Germinal center (tissue), 1 donor: ENCODE measurements at places on chromosomes 5 and 9.
A peak's percentile ranks its signal among the peaks of the same experiment; 100 is the strongest.

- no peak for DNase-seq
These were observed 4.9 kb upstream of the IFNB1 start for GRCh38 chr9:21082671-21083070.

GRCh38 chr5:172534229-172535107 lies 80.1 kb upstream of the SH3PXD2B start:
- DNase-seq: no peak

DNA sequence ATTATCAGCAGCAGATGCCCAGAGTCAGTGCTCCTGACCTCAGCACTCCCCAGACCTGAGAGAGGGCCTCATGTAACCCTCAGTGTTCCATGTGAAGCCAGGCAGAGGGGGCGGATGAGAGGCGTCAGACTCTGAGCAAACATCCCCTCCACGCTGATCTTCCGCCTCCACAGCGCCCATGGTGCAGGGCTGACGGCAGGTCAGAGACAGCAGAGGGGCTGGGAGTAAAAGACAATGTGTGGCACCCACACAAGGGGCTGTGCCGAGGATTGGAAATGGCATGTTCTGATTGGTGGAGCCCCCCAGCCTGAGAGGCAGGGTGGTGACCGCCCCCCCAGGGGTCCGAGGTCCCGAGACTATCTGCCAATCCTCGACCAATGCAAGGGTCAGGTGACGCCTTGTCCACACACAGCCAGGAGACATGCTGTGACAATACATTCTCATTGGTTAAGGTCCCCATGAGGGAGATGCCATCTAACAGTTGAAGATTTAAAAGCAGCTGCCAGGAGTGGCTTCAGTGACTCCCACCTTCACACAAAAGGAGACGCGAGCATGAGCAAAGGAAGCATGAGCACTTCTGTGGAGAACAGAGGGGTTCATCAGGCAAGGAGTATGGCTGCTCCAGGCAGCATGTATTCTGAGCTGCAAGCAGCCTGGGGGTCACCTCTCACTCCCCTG lies 19.3 kb upstream of the SLC25A51 start:
- DNase-seq: no peak

GRCh38 chr5:68279984-68280383 lies 64.4 kb downstream of the PIK3R1 start:
- DNase-seq: no peak

GRCh38 chr5:11043881-11044280 lies 282.8 kb upstream of the DAP start:
- DNase-seq: no peak

GRCh38 chr5:41148448-41148847 lies 64.9 kb downstream of the C6 start:
- no peak for DNase-seq

DNA sequence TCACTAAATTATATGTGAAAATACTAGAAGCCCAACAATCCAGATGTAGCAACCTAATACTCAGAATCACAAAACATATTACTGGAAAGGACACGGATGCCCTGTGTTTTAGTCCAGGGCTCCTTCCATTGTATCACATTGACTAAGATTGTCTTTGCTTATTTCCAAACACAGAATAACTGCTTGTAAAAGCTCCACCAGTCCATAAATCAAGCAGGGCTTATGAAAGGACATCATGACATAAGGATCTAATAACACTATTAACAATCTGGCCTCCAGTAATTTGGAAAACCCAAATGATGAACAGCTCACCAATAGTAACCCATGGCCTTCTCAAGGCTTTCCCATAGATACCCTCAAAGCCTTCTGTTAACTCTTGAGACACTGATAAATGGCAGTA lies 39.8 kb downstream of the WDR41 start:
- no peak for DNase-seq

DNA sequence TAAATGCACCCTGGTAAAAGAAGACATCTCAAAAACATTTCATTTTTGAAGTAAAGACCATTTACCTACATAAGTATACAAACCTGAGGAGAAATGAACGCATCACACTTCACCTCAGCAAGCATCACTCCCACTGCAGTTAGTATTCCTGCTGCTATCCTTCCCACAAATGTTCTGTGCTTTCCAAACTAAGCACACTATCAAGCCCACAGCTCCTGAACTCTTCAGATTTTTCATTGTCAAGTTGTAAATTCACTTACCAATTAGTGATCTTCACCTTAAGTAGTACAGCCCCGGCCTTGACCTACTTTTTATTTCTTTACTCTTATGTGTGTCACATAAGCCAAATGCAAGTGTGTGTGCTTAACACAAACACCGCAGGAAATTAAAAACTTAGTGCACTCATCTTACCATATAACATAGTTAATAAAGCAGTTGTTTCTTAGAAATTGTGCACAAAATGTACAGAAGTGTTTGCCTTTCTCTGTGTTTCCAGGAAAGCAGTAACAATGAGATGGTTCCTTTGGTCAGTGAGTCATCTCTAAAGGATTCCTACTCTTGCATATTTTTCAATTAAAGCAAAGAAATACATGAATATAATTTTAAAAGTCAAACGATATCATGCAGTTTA lies 169.4 kb downstream of the APBA1 start:
- no peak for DNase-seq

DNA sequence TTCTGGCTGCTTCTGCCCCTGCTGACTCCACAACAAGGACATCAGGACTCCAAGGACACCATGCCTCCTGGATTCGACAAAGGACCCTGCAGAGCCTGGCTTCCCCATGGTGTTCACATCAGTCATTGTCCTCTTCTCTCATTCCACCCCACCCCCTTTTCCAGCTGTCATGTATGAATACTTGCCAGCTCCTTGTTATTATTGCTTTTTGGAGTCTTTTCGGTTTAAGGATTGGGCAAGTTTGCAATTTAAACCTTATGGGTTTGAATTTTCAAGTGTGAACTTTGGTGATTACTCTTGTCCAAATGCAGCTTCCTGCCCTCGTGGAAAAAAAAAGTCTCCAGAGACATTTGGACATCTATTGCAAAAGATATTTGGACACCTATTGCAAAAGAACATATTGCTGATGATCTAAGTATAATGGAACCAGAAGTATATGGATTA lies 14.2 kb upstream of the LVRN start:
- no peak for DNase-seq

DNA sequence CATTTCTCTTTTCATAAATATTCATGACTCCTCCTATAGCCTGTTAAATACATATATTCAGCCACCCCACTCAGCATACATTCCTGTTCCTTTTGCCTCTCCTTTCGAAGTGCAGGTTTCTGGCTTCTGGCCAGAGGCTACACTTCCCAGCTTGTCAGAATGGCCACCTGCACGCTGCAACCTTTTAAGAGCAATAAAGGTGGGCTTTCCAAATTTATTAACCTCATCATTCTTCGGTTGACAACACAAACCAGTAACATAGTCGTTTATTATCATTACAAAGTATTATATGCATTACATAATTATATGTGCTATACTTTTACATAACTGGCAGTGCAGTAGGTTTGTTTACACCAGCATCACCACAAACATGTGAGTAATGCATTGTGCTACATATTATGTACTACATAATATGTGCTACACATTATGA lies 16.5 kb upstream of the TMEM171 start:
- no peak for DNase-seq

GRCh38 chr5:168153263-168153875 lies 138.1 kb upstream of the WWC1 start:
- no peak for DNase-seq

DNA sequence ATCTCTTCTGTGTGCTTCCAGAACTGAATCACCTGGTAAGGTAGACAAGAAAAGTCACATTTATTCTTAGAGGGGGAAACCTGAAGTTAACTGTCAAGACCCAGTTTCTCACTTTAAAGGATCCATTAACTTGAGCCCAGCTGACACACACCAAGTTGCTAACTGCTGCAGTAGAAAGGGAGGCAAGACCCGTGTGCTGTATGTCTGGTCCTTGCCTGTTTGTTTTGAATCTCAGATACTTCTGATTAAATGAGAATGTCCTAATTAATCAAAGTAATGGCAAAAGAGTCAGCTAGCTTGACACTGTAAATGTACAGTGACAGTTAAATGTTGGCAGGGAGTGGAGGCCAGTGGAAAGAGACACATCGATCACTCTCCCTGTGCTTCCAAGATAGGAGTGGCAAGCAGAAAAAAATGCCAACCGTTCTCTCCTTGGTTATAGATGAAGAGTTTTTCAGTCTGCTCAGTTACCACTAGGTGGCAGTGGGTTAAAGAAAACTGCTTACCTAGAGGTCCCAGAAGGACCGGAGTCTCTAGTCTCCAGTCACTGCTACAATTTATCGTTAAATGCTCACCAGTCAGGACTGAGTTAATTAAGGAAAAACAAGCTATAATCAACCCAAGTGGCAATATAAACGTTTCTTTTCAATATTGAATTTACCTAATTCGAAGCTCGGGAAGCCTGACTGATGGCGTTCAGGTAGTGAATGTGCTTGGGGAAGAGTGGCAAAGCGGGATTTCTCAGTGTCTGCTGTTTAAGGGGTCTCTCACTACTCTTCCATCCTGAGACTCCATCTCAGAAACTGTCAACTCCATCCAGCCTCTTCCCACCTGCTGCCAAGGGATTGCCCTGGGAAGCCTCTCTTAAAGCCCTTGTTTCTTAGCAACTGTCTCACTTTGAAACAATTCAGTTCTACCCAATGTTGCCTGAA lies 18.4 kb downstream of the LSM11 start:
- DNase-seq: peak; percentile 65

GRCh38 chr9:129624168-129624759 lies 1.7 kb upstream of the NTMT1 start:
- DNase-seq: peak; percentile 63

- no peak for DNase-seq
These were observed 755.4 kb upstream of the CTNND2 start for GRCh38 chr5:12659686-12660085.

GRCh38 chr5:171688696-171689495 lies 96.7 kb upstream of the SMIM23 start:
- no peak for DNase-seq

DNA sequence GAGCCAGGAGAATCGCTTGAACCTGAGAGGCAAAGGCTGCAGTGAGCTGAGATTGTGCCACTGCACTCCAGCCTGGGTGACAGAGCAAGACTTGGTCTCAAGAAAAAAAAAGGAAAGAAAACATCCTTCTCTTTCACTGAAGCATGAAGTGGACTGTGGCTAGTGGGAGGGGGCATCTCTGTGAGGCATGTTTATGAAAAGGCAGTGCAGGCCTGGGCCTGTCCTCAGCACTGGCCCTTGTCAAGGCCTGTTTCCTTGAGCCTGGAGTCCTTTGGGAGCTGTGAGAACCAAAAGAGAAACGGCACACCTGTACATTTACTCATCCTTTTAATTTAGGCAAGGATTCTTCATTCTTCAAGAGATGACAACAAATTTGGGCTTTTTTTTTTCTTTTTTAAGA lies 18.3 kb upstream of the FUBP3 start:
- no peak for DNase-seq

DNA sequence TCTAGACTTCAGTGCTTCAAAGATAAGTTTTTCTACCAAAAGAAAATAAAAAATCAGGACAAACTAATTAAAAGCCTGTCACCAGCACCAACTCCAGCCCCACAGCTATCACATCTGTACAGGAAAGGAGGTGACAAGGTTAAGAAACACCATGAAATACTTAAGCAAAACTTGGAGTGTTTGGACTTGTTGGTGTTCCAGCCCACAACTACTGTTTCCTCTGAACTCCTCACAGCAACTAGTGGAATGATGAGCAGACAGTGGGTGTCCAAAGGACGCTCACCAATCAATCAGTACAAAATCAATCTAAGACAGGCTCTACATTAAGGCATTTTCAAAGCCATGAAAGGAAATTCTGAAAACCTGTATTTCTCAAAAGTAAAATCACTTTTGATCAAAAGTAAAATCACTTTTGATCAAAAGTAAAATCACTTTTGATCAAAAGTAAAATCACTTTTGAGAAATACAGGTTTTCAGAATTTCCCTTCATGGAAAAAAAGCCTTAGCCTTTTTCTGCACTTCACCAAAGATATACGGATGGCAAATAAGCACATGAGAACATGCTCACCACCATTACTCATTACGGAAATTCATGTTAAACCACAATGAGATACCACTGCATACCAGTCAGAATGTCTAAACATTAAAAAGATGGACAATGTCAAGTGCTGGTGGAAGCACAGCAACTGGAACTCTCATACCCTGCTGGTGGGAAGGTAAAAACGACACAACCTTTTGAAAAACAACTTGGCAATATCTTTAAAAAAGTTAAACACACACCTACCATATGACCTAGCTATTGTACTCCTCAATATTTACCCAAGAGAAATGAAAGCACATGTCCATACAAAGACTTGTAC lies 79.7 kb downstream of the MED27 start:
- DNase-seq: no peak

DNA sequence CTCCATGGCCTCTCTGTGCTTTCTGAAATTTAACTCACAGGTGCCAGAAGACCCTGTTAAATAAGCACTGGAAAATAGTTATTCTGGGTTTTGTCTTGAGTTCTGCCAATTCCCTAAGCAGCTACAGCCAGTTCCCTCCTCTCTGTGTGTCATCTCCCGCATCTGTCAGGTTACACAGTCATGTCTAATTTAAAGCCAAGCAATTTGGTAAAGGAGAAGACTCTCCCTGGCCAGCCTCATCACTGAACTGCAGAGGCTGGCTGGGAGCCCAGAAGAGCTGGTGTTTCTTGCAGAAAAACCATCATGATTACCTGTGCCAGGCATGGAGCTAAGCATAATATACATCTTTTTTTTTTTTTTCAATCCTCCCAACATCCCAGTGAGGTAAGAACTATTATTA lies 141.3 kb upstream of the ZNF366 start:
- no peak for DNase-seq

- DNase-seq: no peak
These were observed 20.3 kb upstream of the ANKRD33B start for GRCh38 chr5:10543585-10544040.

DNA sequence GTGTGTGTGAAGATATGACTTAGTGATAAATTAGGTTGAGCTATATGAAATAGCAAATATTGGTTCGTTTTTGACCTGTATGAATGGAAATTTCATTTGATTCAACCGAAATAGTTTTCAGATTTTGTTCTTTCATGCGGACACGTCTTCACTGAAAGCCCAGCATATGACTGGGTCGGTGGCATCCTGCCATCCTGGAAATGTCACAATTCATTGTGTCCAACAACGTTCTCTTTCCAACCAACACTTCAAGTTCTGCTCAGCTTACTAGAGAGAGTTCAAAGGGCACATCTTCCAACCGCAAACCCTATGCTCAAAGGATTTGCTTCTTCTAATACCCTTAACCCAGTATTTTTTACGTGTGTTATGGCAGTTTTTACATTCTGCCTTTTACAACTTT lies 252.5 kb downstream of the NTRK2 start:
- no peak for DNase-seq

DNA sequence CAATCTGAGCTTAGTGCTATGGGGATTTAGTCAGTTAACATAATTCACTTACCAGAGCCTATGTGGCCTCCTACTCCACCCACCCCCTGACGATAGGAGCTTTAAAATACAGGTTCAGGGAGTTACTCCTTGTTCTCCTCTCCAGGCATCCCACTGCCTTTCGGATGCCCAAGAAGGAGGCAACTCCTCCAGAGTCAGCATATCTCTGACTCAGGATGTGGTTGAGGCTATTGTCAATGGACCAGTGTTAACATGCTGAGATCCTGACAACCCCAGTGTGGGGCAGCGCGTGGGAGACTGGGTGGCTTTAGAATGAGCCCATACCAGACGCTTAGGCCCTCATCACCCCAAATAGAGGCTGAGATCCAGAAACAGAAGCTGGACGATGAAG lies 27.4 kb downstream of the BICD2 start:
- DNase-seq: no peak
